Activated T-helper 1 cell treated with anti-CD3 and anti-CD28 coated beads, Interleukin-2, amount 50 U/mL, for 16 hours (primary cell): ENCODE measurements at places on chromosomes 5 and 9.

GRCh38 chr5:147966829-147967228 is 60.5 kb upstream of the C5orf46 start:
- DNase-seq: no peak

- no peak for DNase-seq
Observed at GRCh38 chr9:121322037-121322736, 47.9 kb downstream of the STOM start.

GRCh38 chr5:42854795-42855194 is 43.1 kb upstream of the SELENOP start:
- no peak for DNase-seq

DNA sequence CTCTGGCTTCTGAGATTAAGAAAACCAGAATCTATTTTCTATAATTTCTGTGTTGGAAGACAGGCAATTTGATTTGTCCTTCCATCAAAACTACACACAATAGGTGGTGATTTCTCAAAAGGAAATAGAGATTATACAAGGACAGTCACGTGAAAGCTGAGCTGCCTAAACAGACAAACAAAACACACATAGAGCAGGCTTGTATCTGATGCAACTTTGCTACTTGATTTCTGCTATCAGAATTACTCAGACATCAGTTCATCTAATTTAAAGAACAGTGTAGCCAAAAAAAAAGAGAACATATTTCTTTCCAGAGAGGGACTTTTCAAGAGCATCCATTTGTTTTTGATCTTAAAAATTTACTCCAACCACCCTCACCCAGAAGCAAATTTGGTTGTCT is 2128.3 kb upstream of the C9orf72 start:
- DNase-seq: no peak
